ENCODE measurements at places on chromosomes 13 and 19. TPM values are rescaled to one million over a fixed set of nuclear protein-coding genes. Genes with fewer than 3 reads are reported as not detected.

Gene PLIN5
- total RNA-seq, result not detected

Gene EPS8L1
- 6.8 TPM for total RNA-seq

Gene ZNF98
- not detected for total RNA-seq

Gene COX6B2
- not detected for total RNA-seq

Gene CD22
- not detected for total RNA-seq

Gene PSPN
- 3.4 TPM for total RNA-seq

Gene TUBA3C
- not detected for total RNA-seq

Gene PSG1
- not detected for total RNA-seq

Gene PNMA8B
- total RNA-seq, result 2.5 TPM

Gene VSIG10L
- 5.4 TPM for total RNA-seq

Gene PRRG2
- total RNA-seq, result 0.39 TPM

Gene GRIN3B
- total RNA-seq, result 0.67 TPM

Gene NCAN
- total RNA-seq, result not detected

Gene PHF11
- 26.0 TPM for total RNA-seq

Gene ZNF552
- total RNA-seq, result 5.5 TPM

Gene CYP2F1
- not detected for total RNA-seq

Gene MZT1
- total RNA-seq, result 11.7 TPM

Gene IL27RA
- 2.9 TPM for total RNA-seq

Gene ZNF534
- total RNA-seq, result not detected

Gene KCTD4
- total RNA-seq, result not detected

Gene KLHL1
- not detected for total RNA-seq

Gene FXYD3
- total RNA-seq, result not detected

Gene ZC3H13
- total RNA-seq, result 39.6 TPM

Gene ATP12A
- total RNA-seq, result not detected

Gene B9D2
- 2.6 TPM for total RNA-seq

Gene MUC16
- total RNA-seq, result not detected

Gene ELANE
- total RNA-seq, result not detected

Gene ZNF419
- total RNA-seq, result 15.5 TPM

Gene OR7D2
- total RNA-seq, result 0.33 TPM

Gene FIZ1
- total RNA-seq, result 11.3 TPM
